ENCODE measurements at places on chromosomes 12 and 14. TPM values are rescaled to one million over a fixed set of nuclear protein-coding genes. Genes with fewer than 3 reads are reported as not detected.

DNA sequence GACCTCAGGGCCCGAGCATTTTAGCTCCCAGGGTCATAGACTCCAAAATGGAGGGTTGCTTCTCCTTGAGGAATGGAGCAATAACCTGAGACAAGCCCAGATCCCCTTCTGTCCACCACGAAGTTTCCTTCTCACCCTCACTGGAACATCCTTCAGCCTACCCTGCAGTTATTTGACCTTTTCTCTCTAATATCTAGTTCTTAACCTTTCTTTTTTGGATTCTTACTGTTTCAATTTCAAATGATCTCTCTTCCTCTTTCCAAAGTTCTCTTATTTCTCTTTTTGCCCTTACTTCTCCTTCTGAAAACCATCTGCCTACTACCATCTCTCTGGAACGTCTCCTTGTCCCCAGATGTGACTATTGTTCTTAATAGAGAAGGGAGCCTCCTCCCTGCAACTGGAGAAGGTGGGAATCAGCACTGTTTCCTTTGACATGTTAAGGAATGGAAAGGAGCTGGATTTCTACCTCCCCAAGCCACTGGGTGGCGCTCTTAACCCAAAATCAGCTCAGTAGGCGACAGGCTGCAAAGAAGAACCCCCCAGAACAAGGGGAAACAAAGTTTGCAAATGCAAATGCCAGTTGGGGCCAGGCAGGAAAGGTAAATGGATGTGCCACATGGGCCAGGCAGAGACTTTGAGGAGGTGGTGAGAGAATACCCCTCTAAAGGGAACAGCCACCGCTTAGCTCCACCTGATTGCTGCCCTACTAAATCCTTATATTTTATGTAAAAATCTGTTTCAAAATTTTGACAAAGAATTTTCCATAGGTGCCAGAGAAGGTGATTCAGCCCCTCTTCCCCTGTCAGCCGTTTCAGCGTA, 22.4 kb upstream of the PDE1B start:
- no peak overlapping the region for H3K27ac ChIP-seq
- no peaks in the 10 kb centered on the region for H3K27me3 ChIP-seq
- H3K36me3 ChIP-seq = no peaks in the 10 kb centered on the region
- no peak overlapping the region for H3K4me3 ChIP-seq
- H3K4me1 ChIP-seq = no peaks in the 10 kb centered on the region
- no peak for DNase-seq

DNA sequence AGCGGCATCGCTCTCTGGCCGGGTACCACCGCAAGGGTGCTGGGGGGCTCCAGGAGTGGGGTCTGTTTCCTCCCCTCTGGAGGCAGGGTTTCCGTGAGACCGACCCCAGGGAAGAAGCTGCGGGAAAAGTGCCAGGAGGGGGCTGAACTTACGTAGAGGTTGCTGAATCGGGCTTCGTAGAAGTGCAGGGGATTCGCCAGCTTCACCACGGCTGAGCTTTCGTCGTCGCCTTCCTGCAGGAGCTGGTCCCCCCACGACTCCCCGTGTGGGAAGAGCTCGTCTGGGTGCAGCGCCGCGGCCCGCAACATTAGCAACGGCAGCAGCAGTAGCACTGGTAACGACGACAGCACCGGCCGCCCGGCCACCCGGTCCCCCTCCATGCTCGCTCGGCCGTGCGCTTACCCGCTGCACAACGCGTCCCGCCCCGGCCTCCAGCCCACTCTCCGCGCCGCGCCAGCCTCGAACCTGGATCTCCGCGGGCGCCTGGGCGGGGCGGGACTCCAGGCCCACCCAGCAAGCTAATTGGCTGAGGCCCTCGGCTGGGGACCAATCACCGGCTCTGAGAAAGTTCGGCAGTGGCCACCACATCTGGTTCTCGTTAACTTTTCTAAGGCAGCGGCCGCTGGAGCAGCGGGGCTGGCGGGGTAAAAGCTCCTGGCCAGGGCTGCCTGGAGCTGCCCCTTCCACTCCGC, at the start of gene NID2:
NID2 (minus strand) TSS at position 445 of the 692 bp plus-strand sequence; CDS start at position 380, 65 bp downstream.
- DNase-seq = peak; percentile 90
- H3K27ac ChIP-seq = peak within 1 kb of the TSS; percentile 77
- peak within 1 kb of the TSS; percentile 60 for H3K4me3 ChIP-seq
- peaks cover 3% of the 10 kb centered on the region for H3K4me1 ChIP-seq
- no peaks in the 10 kb centered on the region for H3K36me3 ChIP-seq

DNA sequence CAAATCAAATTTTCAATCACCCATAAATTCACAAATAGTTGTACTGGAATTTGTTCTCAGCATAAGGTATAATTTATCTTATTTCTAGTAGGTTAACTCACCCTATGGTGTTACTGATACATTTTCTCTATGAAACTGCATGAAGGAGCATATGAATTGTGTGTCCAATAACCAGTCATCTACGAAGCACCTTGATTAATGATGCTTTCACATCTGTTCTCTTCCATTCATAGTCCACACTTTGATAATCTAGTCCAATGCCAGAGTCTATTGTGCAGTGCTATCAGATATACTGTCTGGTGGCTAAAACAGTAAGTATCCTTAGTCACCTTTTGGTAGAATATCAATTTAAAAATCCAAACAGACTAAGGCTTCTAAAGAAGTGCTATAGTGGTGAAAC, 876.0 kb downstream of the RPS29 start:
- no peak overlapping the region for H3K4me3 ChIP-seq
- no peaks in the 10 kb centered on the region for H3K36me3 ChIP-seq
- no peaks in the 10 kb centered on the region for H3K27me3 ChIP-seq
- no peak for DNase-seq
- H3K4me1 ChIP-seq = no peaks in the 10 kb centered on the region

DNA sequence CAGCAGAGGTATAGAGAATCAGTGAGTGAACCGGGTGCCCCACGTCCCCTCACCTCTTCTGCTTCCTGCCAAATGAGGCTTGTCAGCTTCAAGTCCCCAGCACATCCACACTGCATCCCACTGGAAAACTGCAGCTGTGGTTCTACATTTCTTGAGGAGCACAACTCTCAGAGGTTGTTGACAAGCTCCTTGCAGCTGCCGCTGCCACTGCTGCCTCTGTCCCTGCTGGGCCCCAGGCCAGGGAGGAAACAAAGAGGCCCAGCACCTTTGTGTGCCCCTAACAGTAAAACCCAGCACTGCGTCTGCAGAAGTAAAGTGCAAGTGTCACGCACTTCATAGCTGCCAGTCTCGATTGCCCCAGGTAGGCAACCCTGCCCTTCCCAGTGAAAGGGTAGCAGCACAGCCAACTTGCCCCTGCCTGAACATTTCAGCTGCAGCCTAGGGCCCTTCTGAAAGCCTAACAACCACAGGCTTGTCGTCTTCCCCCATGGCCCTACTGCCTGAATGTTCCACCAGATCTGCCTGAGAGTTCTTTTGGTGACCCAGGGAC, 1162.1 kb upstream of the USP15 start:
- no peak for DNase-seq
- no peak overlapping the region for H3K4me3 ChIP-seq
- no peaks in the 10 kb centered on the region for H3K36me3 ChIP-seq
- H3K27ac ChIP-seq = no peak overlapping the region

- H3K4me1 ChIP-seq = peaks cover 92% of the 10 kb centered on the region
- no peaks in the 10 kb centered on the region for H3K27me3 ChIP-seq
- DNase-seq = no peak
- no peaks in the 10 kb centered on the region for H3K36me3 ChIP-seq
- H3K4me3 ChIP-seq = no peak overlapping the region
These were observed 42.6 kb downstream of the LTBP2 start for GRCh38 chr14:74569387-74569786.

- H3K36me3 ChIP-seq = no peaks in the 10 kb centered on the region
- no peak overlapping the region for H3K4me3 ChIP-seq
- H3K27me3 ChIP-seq = no peaks in the 10 kb centered on the region
- H3K4me1 ChIP-seq = no peaks in the 10 kb centered on the region
- DNase-seq = no peak
These were observed 1088.8 kb downstream of the FSCB start for GRCh38 chr14:43418324-43418723.

DNA sequence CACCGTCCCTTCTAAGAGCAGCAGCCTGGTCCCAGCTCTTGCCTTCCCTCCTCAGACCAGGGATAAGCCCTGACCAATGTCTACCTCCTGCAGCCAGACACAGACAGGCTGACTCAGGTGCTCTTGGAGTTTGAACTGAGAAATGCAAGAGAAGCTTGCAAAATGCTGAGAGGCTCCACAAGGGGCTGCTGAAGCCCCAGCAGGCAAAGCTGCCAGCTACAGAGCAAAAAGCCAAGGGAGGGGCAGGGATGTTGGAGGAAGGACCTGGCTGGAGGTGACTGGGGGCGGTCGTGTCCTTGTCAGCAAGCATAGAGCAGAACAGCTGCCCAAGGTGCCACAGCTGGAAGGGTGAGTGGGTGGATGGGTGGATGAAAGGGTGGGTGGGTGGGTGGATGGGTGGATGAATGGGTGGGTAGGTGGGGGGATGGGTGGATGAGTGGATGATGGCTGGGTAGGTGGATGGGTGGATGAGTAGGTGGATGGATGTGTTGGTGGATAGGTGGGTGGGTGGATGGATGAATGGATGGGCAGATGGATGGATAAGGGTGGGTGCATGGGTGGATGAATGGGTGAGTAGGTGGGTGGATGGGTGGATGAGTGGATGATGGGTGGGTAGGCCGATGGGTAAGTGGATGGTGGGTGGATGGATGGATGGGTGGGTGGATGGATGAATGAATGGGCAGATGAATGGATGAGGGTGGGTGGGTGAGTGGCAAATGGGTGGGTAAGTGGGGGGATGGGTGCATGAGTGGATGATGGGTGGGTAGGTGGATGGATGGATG, 4.0 kb upstream of the INF2 start:
- no peak overlapping the region for H3K27ac ChIP-seq
- H3K36me3 ChIP-seq = no peaks in the 10 kb centered on the region
- peaks cover 32% of the 10 kb centered on the region for H3K4me1 ChIP-seq
- no peaks in the 10 kb centered on the region for H3K27me3 ChIP-seq

- peak overlapping the region; percentile 93 for H3K27ac ChIP-seq
- H3K4me1 ChIP-seq = peaks cover 5% of the 10 kb centered on the region
- DNase-seq = no peak
- peaks cover 18% of the 10 kb centered on the region for H3K36me3 ChIP-seq
- H3K27me3 ChIP-seq = no peaks in the 10 kb centered on the region
- peak overlapping the region; percentile 72 for H3K4me3 ChIP-seq
These were observed 1.1 kb downstream of the RPS26 start for GRCh38 chr12:56042843-56043242.

DNA sequence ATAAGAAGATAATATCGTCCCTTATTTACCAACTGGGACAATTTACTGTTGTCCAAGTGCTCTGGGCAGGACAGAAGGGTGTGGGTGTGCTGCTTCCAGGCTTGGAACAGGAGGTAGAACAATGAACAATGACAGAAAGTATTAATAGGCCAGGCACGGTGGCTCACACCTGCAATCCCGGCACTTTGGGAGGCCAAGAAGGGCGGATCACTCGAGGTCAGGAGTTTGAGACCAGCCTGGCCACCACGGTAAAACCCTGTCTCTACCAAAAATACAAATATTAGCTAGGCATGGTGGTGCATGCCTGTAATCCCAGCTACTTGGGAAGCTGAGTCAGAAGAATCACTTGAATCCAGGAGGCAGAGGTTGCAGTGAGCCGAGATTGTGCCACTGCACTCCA, 2.5 kb downstream of the IFI27 start:
- no peaks in the 10 kb centered on the region for H3K36me3 ChIP-seq
- no peak overlapping the region for H3K4me3 ChIP-seq
- no peaks in the 10 kb centered on the region for H3K27me3 ChIP-seq
- no peak overlapping the region for H3K27ac ChIP-seq

Gene LRTM2
- total RNA-seq = not detected

Gene CLEC12A
- not detected for total RNA-seq

Gene SCYL2
- total RNA-seq = 11.6 TPM
